T47D (cell line): ENCODE measurements at places on chromosomes 5 and 9.

DNA sequence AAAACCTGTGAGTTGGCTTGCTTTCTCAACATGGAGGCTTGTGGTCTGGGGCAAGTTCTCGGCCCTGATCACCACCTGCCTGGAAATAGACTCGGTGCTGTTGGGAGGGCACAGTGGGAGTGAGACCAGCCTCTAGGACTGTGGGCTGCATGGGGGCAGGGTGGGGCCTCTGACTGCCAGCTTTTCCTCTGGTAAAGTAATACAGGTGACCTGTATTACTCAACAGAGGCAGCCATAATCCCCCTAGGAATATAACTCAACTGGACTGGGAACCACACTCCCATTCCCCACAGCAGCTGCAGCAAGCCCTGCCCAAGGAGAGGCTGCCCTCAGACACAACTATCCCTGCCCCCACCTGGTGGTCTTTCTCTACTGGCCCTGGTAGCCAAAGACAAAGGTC lies 72.8 kb downstream of the C9orf153 start:
- DNase-seq: no peak

DNA sequence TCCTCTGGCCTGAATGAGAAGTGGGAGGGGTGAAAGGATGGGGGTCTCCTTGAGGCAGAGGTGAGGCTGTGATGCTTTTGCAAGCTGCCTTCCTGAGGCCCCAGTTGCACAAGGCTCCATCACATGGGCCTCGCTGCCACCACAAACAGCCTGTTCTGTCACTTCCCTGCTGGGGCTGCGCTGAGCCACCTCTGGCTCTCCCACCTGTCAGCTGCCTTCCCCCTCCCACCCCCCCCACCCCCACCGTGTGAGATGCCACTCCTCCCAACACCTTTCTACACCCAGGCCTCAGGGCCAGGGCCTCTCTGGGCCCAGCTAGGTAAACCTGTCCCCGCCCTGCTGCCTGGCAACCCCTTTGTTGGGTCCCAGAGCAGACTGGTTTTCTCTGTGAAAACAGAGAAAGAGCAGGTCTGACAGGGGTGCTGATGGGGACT lies 4.5 kb upstream of the PDLIM4 start:
- DNase-seq: no peak

GRCh38 chr5:96067894-96068614 lies 106.4 kb upstream of the ELL2 start:
- DNase-seq: no peak

DNA sequence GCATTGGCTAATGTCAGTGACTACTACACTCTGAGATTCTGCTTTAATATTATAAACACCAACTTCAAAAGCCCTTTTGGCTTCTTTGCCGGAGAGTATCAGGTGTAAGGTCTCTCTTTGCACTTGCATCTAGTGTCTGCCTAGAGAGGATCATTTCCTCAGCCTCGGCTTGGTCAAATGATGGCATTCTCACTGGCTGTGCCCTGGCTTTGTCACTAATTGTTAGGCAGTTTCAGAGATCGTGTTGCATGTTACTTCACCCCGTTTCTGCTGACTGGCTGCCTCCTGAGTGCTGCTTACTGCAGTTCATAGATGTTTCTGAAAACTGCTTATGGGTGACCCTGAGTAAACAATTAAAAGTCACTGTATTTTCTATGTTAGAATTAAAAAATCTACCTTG lies 48.8 kb downstream of the SLC1A3 start:
- DNase-seq: peak; percentile 47

DNA sequence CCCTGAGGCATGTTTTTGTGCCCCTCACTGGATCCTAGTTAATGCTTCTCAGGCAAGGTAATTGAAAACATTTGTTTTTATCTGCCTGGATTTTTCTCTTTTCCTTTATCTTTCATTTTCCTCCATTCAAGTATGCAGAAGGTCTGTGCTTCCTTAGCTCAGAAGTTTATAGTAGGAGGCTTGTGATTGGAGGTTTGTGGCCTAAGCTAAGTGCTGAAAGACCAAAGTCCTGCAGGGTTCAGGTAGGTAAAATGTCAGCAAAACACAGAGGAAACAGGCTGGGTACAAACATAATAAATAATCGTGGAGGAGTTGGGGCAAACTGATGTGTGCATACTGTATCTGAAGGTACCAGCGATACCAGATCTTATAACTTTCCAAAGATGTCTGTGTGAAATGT lies 230.9 kb upstream of the KLF4 start:
- no peak for DNase-seq

GRCh38 chr5:128532127-128532526 lies 5.9 kb downstream of the FBN2 start:
- no peak for DNase-seq

- no peak for DNase-seq
Observed at GRCh38 chr5:168270476-168270875, 21.0 kb upstream of the WWC1 start.

GRCh38 chr5:33008751-33009418 lies 297.8 kb downstream of the NPR3 start:
- no peak for DNase-seq

DNA sequence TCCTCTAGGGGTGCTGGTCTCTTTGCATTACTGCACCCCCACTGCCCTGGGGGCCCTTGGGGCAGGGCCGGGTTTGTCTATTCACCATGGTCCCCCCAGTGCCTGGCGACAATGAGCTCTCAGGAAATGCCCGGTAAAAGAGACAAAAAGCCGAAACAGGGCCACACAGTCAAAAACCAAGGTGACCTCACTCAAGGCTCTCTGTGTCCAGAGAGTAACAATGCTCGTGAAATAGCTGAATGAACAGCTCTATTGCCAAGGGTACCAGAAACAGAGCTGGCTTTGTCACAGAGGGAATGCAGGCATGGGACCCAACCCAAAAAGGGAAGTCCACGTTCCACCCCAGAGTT lies 16.0 kb downstream of the SH3PXD2B start:
- DNase-seq: no peak

DNA sequence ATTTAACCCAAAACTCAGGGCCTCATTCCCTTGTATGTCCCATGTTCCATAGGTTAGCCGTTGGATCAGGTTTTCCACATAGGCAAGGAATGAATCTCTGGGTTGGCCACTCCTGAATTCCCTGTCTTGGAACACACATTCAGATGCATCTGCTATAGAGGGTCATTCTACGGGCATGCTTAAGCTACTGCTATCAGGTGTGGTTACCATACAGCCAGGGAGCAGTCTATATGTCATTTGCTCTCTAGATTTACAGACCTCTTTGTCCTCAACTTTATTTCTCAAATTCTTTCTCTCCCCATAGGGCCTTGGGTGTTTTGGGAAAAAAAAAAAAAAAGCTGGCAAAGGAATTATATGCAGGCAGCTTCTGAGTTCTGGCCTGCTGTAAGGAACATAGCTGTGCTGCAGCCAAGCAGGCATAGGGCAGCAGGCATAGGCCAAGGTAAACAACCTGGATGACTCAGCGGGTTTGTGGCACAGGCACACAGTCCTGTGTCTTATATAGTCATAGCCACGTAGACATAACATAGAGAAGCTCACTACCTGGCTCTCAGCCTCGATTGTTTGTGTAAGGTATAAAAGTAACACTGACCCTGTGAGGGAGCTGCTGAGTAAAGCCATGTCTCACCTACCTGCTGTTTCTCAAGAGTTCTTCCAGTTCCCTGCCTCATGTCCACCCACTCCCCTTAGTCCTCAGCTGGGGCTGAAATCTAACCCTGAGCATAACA lies 141.5 kb downstream of the OSTF1 start:
- peak; percentile 91 for DNase-seq

- no peak for DNase-seq
Observed at GRCh38 chr5:54307583-54307982, 2.8 kb downstream of the ARL15 start.

DNA sequence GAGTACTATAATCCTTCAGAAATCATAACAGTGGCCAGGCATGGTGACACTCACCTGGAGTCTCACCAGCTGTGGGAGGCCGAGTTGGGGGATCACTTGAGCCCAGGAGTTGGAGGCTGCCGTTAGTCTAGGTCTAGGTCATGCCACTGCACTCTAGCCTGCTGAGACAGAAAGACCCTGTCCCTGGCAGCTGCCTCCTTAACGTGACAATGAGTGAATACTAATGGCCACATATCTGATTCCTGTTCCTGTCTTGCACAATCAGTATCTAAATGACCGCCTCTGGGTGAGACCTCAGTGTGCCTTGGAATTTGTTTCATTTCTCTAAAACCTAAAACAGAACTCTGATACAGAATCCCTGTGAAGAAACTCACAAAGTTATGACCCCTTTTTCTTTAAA lies 131.0 kb upstream of the DAB2 start:
- no peak for DNase-seq

DNA sequence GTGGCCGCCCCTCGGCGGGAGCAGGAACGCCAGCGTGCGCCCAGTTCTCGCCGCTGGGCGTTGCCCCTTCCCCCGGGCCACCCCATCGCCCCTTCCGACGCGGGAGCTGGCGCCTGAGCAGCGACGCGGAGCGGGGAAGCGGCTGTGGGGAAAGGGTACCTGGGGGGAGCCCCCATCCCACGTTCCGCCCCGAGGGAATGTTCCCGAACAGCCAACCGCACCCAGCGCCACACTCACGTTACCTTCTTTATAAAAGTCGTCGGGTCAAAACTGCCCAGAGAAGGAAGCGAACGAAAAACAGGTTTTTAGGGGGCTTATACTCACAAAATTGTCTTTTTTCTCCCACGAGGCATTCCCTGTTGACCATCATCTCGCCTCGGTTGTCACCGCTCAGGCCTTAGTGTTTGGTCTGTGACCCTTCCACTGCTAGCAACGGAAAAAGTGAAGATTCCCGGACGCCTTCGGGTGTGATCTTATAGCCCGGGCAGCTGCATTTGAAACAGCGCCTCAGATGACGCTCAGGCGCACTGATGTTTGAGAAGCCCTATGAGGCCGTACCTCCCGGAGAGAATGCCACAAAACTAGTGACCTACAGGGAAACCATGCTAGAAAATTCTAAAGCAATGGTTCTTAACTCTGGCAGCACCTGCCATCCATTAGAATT lies 475 bp upstream of the GOLM1 start:
- DNase-seq: peak; percentile 67

GRCh38 chr5:89883967-89884366 lies 525.6 kb downstream of the CETN3 start:
- DNase-seq: no peak

- DNase-seq: peak; percentile 71
Observed at GRCh38 chr5:122704247-122705036, 70.4 kb upstream of the SNX2 start.

- DNase-seq: no peak
Observed at GRCh38 chr9:6565312-6565711, 80.2 kb downstream of the GLDC start.
